ENCODE measurements at places on chromosomes 3 and 15.

- DNase-seq = no peak
These were observed 83.2 kb downstream of the MEIS2 start for GRCh38 chr15:37017031-37017625.

- DNase-seq = no peak
These were observed 7.0 kb upstream of the ATP8B4 start for GRCh38 chr15:50126072-50126471.

DNA sequence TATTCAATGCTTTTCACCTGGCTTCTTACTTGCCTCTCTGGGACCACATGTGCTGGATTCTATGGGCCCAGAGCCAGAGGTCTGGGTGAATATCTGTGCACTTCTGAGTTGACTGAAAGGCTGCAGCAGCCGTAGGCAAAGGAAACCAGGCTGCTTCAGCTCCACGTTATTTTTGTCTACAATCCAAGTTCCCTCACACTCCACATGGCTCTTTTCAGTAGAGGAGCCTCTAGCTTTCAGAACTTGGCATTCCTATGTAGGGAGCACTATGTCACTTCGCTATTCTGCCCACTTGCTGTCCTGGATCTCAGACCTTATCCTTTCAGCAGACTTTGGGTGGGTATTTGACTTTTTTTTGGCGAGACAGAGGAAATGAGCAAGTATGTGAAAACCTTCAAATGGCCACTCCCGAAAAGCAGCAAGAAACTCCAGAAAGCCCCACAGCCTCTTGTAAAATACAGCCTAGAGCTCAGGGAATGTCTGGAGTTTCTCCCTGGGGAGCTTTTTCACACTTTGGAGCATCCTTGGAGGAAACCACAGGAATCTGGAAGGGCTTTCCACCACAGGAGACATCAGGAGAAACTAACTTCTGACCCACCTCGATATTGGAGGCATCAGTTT, 80.9 kb downstream of the DUT start:
- no peak for DNase-seq

GRCh38 chr3:129648391-129648790, 41.9 kb upstream of the PLXND1 start:
- no peak for DNase-seq

DNA sequence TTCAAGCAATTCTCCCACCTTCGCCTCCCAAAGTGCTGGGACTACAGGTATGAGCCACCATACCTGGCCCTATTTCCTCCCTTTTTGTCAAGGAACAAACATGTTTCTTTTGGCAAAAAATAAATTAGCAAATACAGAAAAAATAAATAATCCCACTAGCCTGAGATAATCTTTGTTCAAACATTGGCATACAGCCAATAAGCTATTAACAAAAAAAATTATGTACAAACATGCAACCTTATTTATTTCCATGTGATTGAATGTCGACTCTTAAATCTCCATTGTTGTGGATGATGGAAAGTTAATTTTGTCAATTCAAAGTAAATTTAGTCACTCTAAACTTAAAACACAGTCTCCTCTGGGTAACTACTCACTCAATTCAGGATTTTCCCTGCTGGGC, 18.3 kb upstream of the IL16 start:
- no peak for DNase-seq

DNA sequence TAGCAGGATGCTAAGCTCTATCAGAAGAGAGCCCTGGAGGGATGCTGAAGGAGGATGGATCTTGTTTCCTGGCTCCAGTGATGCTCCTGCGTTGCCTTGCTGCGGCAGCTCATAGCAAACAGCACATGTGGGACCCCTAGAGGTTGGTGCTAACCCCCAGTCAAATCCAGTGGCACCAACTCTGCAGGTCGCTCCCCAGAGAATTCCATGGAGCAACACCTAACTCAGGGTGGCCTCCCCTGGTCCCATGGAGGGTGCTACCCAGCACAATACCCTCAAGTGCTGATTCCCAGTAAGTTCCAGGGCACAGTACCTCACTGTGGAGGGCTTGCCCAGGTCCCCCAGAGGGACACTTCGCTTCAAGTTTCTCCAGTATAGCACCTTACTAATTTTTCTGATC, 231.2 kb downstream of the NEK10 start:
- DNase-seq = no peak

GRCh38 chr3:110955301-110955880, 116.2 kb upstream of the NECTIN3 start:
- DNase-seq = no peak

DNA sequence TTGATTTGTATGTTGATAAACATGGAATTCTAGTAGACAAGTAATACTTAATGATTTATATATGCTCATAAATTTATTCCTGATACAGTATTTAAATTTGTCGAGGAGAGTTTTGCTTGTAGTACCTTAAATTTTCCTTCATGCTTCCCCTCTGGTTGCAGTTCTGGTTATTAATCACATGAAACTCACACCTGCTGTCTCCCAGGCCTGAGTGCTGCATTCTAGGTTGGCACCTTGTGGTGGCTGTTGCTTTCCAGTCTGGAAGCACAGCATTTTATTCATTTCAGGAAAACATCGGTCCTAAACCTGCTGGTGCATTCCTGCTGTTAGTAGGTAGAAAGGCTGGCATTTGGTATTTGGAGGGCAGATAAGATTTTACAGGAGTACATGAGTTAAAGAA, 44.9 kb downstream of the ATP1B3 start:
- DNase-seq = no peak

DNA sequence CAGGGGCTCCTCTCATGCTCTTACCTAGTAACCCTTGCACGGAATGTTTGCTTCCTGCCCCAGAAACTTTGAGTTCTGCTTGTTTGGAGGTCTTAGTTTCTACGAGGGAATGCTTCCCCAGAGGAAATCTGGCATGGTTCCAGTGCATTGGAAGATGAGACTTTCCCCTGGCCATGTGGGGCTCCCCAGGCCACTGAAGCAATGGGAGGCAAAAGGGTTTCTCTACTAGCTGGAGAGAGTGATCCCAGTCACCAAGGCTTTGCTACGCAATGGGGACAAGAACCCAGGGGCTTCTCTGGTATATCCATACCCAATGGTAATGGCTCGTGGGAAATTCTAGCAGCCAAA, 44.2 kb upstream of the RPL32 start:
- DNase-seq = no peak

DNA sequence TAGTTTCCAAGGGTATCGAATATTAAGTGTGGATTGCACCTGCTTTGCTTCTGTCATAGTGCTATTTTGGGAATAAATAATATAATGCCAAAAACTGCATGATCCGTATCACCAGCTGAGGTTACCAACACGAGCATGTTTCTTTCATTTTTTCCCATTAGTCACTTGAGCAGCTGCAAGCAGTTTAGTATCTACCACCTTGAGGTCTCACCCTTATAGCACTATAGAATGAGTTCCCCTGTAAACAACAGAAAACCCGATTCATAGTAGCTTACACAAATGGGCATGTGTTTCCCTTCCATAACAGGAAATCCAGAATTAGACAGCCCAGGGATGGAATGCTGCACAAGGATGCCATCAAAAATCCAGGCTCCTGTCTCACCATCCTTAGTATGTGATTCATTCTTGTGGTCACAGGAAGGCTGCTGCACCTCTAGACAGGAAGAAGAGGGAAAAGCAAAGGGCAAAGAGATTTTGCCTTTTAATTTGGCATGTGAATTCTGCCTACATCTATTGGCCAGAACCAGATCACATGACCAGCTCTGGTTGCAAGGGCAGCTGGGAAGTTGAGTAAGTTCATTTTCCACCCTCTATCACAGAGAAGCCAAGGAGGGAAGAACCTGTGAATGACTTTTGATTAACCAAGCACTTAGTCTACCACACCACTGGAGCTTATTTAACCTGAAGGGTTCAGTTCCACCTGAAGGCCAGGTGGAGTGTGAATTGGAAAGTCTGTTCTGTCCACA, 91.3 kb upstream of the SLC25A36 start:
- no peak for DNase-seq

DNA sequence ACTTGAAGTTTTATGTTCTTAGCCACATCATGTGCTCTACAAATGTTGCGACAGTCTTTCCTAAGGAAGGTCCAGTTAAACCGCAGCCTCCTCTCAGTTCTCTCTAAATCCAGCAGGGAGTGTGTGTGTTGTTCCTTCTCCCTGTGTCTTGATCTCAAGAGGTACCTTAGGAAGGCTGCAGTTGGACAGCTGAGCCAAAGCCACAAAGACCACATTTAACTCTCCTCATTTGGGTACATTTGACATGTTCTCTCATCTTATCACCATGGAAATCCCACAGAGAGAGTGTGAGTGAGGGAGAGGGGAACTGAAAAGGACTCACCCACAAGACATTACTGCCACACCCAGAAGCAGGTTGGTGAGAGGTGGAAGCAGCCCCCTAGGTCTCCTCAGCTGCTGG, 79.5 kb downstream of the CD200R1L start:
- no peak for DNase-seq

GRCh38 chr3:49553324-49553691, 969 bp upstream of the BSN start:
- no peak for DNase-seq

- peak; percentile 74 for DNase-seq
These were observed 30.9 kb downstream of the DAG1 start for GRCh38 chr3:49500732-49501609.

DNA sequence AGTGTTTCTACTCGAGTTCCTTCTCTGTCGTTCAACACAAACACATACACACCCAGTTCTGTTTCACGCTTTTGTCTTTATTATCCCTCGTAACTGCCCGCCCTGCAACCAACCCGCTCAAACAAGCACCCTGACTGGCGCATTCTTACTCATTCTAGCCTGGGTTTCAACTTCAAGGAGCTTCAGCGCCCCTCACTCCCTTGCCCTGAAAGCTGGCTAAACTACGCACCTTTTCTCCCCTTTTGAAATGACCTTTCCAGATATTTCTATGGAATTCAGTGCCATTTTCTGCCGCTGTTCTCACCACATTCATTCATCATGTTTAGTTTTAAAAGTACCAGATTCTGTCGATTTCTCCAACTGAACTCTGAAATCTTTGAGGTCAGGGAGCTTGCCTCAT, 653 bp upstream of the MFSD1 start:
- no peak for DNase-seq

GRCh38 chr3:42685363-42685881, at the start of gene KLHL40:
TSS of gene KLHL40 (plus strand) at chr3:42685537. CDS start at chr3:42685619, 82 bp downstream.
- DNase-seq = no peak

DNA sequence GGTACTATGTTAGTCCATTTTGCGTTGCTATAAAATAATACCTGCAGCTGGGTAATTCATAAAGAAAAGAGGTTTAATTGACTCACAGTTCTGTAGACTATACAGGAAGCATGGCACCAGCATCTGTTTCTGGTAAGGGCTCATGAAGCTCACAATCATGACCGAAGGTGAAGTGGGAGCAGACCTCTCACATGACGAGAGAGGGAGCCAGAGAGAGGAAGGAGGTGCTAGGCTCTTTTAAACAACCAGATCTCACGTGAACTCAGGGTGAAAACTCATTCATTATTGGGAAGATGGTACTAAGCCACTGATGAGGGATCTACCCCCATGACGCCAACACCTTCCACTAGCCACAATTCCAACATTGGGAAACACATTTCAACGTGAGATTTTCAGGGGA, 301.7 kb upstream of the MDFIC2 start:
- DNase-seq = no peak

GRCh38 chr15:77870195-77871065, 207.1 kb downstream of the TBC1D2B start:
- peak; percentile 65 for DNase-seq

DNA sequence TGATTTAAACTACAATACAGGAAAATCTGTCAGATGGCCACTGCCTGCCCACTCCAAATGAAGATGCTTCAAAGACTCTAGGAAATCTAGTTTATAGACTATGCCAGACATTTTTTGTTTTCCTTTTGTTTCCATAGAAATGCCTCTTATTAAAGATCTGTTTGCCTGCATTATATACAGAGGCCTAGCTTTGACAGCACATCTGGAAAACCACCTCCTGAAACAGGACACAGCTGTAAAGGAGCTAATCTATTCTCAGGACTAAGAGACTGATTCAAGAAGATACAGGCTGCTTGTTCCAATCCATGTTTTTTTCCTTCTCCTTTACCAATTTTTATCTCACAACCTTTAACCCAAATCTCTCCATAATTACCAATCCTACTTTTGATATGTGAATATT, 75.3 kb upstream of the STRIT1 start:
- no peak for DNase-seq

- DNase-seq = peak; percentile 44
These were observed 26.8 kb upstream of the THBS1 start for GRCh38 chr15:39553947-39554693.

DNA sequence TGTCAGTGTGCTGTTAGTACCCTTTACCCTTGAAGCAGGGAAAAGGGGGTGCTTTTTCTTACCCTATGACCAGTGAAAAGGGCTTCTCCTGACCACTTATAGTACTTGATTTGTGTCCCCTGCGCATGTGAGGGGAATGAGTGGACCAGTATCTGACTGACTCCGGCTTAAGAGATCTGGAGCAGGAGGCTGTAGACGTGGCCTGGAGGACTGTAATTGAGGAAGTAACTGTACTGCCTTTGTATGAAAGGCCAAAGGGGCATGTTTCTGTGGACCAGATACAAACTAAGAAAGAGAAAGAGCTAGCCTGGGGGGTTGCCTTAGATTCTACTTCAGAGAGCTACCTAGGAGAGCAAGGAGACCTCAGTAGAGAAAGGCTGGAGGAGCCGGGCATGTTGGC, 89.9 kb upstream of the TBL1XR1 start:
- DNase-seq = no peak

GRCh38 chr15:71559098-71559497, 251.3 kb upstream of the NR2E3 start:
- DNase-seq = no peak

DNA sequence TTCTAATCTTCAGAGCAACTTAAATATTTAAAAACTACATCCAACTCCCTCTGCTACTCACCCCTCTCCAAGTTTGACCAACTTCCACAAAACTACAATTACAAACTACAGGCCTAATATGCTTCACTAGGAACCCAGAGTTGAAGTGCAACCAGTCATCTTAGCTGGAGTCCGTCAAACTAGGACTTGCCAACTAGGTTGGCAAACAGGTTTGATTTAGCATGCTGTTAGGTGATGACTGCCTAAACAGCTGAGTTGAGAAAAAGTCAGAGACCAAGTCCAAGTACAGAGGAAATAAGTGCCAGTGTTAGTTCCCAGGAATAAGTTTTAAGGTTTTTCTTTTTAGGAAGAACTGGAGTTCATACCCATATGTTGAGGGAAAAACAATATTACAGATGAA, 1109.0 kb downstream of the TUSC7 start:
- no peak for DNase-seq

DNA sequence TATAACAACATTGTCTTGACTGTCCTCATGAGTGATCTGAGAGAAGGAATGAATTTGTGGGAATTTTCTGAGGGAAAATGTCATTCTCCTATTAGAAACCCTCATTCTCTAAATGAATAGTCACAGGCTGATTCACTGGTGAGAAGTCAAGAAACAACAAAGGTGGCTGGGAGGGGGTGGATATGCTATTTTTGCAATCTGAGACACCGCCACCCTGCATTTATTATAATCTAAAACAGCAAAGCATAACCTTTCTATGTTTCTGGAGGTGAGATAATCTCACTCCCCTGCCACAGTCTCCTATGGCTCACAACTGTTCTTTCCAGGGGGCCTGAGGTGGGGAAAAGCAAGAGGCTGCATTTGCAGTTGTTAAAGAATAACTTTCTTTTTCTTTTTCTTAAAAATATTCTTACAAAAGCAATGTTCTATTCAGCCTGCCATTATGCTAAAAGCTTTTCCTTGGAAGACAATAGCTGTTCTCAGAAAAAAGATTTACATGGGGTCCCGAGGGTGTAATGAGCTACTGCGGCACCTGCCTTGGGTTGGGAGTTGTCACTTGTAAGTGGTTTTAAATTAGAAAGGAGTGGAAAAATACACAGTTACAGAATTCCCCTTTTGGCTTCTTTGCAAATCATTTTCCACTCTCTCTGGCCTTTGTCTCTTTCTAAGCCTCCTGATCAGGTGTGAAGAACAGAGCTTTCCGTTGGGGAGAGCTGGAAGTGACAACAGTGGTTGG, 220.9 kb downstream of the AGBL1 start:
- DNase-seq = no peak

All from mucosa of gallbladder (tissue), 1 donor.